Activated naive CD4-positive, alpha-beta T cell treated with Interleukin-2 at 50 U/mL for 16 hours (primary cell): ENCODE measurements at places on chromosomes 3 and 15.

DNA sequence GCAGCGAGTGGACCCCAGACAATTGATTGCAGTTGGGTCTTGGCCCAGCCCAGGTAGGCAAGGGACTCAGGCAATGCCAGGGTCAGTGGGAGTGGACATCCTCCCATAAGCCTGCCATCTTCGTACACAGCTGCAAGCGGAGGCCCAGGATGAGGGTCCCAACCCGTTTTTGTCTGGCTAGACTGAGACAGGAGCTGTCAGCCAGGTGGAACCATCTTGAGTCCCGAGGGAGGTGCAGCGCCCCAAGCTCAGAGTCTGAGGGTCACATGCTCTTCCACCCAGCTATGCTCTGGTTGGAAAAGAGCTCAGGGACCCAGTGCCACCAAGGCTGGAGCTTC lies 22.6 kb upstream of the IP6K2 start:
- no peak for DNase-seq

- DNase-seq = no peak
Observed at GRCh38 chr3:172270557-172271166, 177.6 kb downstream of the GHSR start.

GRCh38 chr15:29612096-29612495 lies 210.2 kb downstream of the TJP1 start:
- no peak for DNase-seq

- no peak for DNase-seq
Observed at GRCh38 chr3:81302045-81302444, 459.4 kb downstream of the GBE1 start.

GRCh38 chr3:40994611-40995010 lies 204.7 kb upstream of the CTNNB1 start:
- no peak for DNase-seq

- peak; percentile 19 for DNase-seq
Observed at GRCh38 chr15:89332446-89332845, 2.2 kb downstream of the POLG start.

- DNase-seq = no peak
Observed at GRCh38 chr3:155233213-155233612, 60.3 kb downstream of the STRIT1 start.

GRCh38 chr3:23519314-23520208 lies 286.2 kb upstream of the UBE2E1 start:
- DNase-seq = no peak

GRCh38 chr15:59329570-59330350 lies 42.9 kb downstream of the MYO1E start:
- no peak for DNase-seq

DNA sequence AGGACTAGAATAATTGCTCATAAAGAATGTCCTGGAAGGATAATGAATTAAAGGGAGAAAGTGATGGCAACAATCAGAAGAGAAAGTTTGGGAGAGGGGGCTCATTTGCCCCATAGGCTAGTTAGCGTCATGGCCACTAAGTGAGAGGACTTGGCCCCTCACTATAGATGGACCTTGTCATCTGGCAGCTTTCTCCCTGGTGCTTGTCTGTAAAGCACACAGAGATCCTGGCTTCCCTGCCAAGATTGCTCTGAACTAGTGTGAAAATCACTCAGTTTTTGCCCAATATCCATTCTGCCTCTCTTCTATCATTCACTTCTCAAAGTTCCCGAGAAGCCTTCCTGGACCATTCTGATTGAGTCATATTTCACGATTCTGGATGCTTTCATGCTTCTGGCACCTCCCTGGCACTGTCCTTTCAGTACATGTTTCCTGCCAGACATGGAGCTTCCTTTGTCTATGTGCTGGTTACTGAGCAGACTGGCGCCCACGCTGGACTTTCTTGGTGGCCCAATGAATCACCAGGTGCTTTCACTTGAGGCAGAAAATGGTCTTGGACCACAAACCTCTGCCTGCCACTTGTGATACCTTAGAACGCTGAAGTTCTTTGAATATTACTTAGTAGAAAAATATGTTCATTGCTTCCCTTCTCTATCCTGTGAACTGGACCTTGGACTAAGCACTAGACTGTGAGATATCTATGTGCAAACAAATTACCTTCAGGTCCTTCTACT lies 709.6 kb upstream of the CFAP20DC start:
- peak; percentile 46 for DNase-seq

- no peak for DNase-seq
Observed at GRCh38 chr3:142586803-142587406, 8.4 kb upstream of the ATR start.

DNA sequence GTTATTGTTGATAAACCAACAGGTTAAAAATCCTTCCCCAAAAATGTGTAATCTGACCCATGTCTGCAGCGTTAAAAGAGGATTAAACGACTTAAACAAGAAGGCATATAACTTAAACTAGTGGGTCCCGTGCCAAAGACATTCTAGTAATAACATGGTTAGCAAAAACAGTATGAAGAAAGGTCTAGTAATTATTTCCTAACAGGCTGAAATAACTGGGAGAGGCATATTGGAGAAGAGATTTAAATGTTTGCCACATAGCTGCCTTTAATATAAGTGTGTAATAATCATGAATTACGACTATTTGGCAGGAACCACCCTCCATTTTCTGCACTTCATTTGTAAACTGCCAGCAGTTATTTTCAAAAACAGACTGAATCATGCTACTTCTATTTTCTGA lies 67.7 kb upstream of the CSPG5 start:
- DNase-seq = no peak

- DNase-seq = no peak
Observed at GRCh38 chr3:12352755-12353154, 63.9 kb downstream of the PPARG start.

DNA sequence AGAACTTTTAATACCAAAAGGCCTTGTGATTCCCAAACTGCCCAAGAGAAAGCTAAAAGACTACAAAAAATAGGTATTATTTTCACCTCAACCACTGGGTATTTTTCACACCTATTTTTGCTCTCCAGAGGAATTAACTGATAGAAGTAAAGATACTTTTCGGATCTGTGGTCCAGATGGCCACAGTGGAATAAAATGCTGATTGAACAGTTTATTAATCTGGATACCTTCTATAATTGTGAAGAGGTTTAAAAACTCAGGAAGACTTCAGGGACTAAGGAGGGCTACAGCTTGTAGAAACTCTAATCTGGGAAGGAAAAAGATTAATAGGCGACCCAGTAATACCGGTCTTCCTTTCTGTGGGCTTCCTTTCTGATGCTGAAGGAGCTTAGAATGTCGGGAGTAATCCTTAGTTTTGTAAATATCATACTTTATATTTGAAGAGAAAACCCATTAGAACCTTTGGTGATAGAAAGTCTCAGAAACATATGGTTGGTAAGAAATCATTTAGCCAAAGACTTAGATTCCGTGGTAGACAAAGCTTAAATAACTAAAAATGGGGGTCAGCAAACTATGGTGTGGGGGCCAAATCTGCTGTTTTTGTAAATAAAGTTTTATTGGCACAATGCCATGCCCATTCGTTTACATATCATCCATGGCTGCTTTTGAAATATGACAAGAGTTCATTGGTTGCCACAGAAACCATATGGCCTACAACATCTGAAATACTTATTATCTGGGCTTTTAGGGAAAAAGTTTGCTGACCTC lies 47.8 kb downstream of the TTC23 start:
- DNase-seq = no peak

- no peak for DNase-seq
Observed at GRCh38 chr3:86379280-86379679, 611.7 kb downstream of the VGLL3 start.

GRCh38 chr15:101599091-101599490 lies 53.1 kb downstream of the TM2D3 start:
- DNase-seq = no peak

- no peak for DNase-seq
Observed at GRCh38 chr3:123405021-123405420, 43.9 kb downstream of the ADCY5 start.

GRCh38 chr3:132784502-132785025 lies 62.4 kb upstream of the NPHP3 start:
- DNase-seq = no peak

GRCh38 chr3:170564664-170565063 lies 21.2 kb downstream of the SLC7A14 start:
- DNase-seq = no peak

DNA sequence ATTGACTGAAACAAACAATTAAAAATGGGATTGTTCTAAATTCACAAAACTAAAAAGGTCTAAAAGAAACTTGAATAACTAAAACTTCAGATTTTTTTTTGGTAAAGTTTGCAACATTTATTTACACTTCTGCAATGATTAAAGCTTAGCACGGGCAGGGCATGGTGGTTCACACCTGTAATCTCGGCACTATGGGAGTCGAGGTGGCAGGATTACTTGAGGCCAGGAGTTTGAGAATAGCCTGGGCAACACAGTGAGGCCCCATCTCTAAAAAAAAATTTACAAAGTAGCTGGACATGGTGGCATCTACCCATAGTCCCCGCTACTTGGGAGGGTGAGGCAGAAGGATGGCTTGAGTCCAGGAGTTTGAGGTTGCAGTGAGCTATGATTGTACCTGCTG lies 31.6 kb downstream of the TLNRD1 start:
- no peak for DNase-seq

- DNase-seq = no peak
Observed at GRCh38 chr3:127803619-127804018, 18.7 kb downstream of the MGLL start.

DNA sequence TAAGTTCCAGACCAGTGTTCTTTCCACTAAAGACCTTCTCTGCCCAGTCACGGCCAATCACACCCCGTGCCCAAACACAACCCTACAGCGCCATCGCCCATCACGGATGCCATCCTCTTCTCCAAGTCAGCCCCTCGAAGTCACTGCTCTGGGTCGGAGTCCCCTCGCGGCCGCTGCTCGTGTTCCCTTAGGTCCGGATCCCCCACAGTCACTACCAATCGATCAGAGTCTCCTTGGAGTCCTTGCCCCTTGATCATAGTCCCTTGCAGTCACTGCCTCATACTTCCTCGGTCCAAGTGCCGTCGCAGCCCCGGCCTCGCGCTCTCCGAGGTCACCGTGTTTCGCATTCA lies 461 bp downstream of the PCYT1A start:
- DNase-seq = peak; percentile 36

- DNase-seq = no peak
Observed at GRCh38 chr3:60246361-60246760, 1004.9 kb downstream of the FHIT start.

DNA sequence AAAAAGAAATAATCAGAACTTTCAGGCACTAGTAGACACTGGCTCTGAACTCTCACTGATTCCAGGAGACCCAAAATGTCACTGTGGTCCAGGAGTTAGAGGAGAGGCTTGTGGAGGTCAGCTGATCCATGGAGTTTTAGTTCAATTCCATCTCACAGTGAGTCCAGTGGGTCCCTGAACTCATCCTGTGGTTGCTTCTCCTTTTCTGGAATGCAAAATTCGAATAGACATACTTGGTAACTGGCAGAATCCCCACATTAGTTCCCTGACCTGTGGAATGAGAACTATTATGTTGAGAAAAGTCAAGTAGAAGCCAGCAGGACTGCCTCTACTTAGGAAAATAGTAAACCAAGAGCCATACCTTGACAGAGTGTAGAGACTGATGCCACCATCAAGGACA lies 87.3 kb upstream of the OXTR start:
- no peak for DNase-seq

DNA sequence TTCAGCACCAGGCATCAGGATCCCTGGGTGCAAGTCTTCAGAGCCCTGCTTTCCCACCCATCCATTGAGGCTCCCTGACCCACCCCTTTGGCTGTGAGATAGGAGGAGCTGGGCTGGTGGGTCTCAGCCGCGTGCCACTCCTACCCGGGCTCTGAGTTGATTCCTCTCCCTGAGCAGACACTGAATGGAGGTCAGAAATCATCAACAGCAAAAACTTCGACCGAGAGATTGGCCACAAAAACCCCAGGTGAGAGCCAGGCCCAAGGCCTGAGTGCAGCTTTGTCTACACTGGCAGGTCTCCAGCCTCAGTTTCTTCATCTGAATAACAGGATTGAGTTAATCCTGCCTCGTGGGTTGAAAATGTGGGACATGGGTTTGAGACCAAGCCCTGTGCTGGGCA lies 7.8 kb downstream of the TMEM43 start:
- DNase-seq = no peak

- no peak for DNase-seq
Observed at GRCh38 chr3:12349895-12350811, 61.3 kb downstream of the PPARG start.

DNA sequence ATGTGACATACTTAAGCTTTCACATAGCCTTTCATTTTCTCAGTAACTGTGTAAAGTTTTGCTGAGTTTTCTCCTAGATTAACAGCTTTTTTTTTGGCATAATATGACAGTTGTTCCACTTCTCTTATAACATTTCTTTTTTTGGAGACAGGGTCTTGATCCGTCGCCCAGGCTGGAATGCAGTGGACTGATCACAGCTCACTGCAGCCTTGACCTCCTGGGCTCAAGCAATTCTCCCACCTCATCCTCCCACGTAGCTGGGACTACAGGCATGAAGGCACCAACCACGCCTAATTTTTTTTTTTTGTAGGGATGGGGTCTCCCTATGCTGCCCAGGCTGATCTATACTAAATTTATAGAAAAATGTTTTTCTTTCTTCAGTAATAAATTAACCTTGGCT lies 30.1 kb downstream of the DLG1 start:
- DNase-seq = no peak

GRCh38 chr15:52362497-52362896 lies 66.9 kb upstream of the MYO5C start:
- DNase-seq = no peak

- no peak for DNase-seq
Observed at GRCh38 chr3:73733746-73734145, 109.0 kb upstream of the PDZRN3 start.

DNA sequence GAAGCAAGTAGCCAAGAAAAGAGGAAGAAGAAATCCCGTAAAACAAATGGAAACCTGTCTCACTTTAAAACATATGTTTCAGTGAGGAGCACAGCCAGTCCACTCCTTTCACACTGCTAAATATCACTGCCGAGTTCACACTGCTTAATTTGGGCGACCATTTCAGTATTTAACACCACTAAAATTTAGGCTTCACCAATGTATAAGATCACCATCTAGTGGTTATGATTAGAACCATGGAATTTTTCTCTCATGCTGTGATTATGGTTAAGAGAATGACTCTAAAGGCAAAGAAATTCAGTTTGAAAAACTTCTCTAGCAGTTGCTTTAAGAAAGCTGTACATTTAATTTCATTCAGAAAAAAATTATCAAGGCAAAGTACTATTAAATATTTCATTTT lies 16.6 kb downstream of the SLC4A7 start:
- no peak for DNase-seq

- no peak for DNase-seq
Observed at GRCh38 chr15:60091157-60091556, 87.0 kb downstream of the FOXB1 start.

- DNase-seq = no peak
Observed at GRCh38 chr3:135082706-135083105, 287.6 kb downstream of the EPHB1 start.

GRCh38 chr15:42149493-42150218 lies 6.8 kb downstream of the PLA2G4F start:
- DNase-seq = no peak
